ENCODE measurements at places on chromosomes 1 and 21. TPM values are rescaled to one million over a fixed set of nuclear protein-coding genes. Genes with fewer than 3 reads are reported as not detected.

KLF17 gene
- total RNA-seq: not detected

LCE1C gene
- total RNA-seq: not detected

DNA sequence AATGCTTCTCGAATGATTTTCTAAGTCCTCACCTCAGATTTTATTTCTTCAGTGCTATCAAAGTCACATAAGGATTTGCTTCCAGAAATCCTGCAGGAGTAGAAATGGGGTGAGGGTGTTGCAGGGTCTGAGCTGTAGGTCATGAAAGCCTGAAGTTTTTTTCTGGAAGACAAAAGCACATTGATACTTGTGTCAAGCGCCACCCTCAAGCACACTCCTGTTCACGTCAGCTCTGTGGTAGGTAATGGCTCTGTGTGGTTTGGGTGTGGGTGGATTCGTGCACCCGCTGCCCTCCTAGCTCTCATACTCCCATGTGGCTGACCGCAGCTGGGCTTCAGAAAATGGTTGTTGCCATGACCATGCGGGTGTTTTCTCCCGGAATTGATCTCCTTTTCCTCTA, 39.9 kb downstream of the AKNAD1 start:
- DNase-seq: no peak

GRCh38 chr1:234313171-234313570, 60.1 kb upstream of the COA6 start:
- DNase-seq: no peak

DNA sequence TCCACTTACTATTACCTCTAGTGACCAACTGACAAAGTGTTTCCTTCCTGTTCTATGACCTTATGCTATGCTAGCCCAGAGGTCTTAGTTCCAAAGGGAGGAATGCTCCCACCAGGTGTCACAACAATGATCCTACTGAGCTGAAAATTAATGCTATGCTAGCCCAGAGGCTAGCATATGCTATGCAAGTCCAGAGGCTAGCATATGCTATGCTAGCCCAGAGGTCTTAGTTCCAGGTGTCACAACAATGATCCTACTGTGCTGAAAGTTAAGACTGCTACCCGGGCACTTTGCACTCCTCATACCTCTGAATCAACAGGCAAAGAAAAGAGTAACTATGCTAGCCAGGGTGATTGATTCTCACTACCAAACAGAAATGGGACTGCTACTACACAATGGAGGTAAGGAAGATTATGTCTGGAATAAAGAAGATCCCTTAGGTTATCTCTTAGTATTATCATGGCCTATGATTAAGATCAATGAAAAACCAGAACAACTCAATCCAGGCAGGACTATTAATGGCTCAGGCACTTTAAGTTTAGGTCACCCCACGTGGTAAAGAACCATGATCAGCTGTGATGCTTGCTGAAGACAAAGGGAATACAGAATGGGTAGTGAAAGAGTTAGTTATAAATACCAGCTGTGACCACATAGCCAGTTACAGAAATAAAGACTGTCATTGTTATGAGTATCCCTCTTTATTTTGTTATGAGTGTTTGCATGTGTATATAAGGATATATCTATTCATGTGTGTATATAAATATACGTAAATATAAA, 114.1 kb downstream of the CSMD2 start:
- DNase-seq: no peak

All from B cell (primary cell).